Lung (tissue), 17 donors: ENCODE measurements at places on chromosomes 4 and X. TPM values are rescaled to one million over a fixed set of nuclear protein-coding genes. Genes with fewer than 3 reads are reported as not detected.

GRCh38 chr4:37762294-37762990 is 64.0 kb upstream of the PGM2 start:
- H3K4me3 ChIP-seq: no peak overlapping the region
- H3K4me1 ChIP-seq: peaks cover 3% of the 10 kb centered on the region
- H3K36me3 ChIP-seq: no peaks in the 10 kb centered on the region
- peak; percentile 58 for DNase-seq

DNA sequence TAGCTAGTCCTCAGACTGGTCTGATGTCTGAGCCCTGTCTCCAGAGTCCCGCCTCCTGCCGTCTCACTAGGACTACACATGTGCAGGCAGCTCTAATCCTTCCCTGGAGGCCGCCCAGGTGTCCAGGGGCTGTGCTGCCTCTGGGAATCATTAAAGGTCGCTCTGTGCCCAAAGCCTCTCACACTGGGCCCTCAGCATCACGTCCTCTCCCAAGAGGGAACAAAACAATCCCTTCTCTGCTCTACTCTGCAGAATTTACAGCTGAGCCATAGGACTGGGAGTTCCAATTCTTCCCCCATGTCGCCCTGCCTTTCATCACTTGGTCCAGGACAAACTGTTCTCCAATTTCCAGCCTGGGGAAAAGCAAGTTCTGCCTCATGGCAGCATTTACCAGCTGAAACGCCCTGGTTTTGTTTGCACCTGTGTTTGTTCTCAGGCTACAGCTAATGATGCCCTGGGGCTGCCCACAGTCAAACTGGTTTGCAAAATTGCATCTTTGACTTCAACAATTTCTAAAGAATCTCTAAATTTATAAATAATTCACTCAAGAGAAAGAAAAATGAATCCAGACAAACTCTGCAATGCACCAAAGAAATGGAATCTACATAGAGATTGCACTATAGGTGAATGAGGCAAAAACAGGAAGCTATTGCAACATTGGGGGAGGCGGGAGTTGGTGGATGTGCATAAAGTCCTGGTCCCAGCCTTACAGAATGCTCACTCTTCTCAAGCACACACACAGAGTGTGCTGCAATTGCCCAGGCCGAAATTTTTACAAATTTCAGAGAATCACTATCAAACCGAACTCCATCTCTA is 7.2 kb upstream of the MRFAP1 start:
- peak; percentile 13 for DNase-seq
- H3K36me3 ChIP-seq: no peaks in the 10 kb centered on the region
- H3K27ac ChIP-seq: no peak overlapping the region
- H3K4me3 ChIP-seq: no peak overlapping the region

DNA sequence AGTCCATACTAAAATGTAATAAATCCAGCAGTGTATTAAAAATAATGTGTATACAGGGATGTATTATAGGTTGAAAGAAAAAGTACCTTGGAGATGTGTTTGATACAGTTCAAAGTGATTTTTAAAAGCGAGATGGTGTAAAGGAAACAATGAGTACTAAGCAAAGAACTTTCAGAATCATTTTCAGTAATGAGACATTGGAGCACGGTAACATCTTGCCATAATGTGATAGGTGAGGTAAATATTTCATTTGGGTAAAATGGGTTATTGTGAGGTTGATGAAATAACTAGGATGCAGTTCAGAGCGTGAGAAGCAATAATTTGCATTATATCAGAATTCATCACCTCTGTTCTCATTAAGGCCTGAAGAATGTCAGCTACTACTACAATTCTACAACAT is 25.9 kb downstream of the EIF2S3 start:
- H3K27me3 ChIP-seq: peaks cover 4% of the 10 kb centered on the region
- H3K4me1 ChIP-seq: no peaks in the 10 kb centered on the region
- H3K4me3 ChIP-seq: no peak overlapping the region
- peaks cover 3% of the 10 kb centered on the region for H3K36me3 ChIP-seq
- no peak for DNase-seq

DNA sequence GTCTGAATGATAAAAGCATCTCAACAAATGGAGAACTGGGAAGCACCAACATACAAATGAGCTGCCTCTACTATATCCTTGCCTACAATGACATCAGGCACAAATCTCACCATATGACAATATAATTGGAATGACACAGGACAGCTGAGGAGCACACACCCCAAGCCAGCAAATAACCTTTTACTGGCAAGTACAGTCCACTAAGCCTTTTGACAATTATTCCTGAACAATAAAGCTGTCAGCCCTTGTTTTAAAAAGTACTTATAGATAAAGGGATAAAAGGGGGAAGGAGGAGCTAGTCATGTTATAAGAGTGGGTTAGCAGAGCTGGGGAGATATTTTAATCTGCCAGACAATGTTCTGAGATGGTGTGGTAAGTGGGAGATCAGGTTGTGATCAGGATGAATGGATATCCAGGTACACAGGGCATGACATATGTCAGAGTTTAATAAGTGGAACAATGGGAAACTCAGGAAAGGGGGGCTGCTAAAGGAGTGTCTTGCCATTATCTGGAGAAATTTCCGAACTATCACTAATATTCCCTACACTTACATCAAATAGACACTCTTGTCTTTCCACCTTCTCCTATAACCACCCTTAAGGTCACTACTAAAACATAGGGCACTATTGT is 127.6 kb downstream of the GPC3 start:
- no peak overlapping the region for H3K4me3 ChIP-seq
- no peak for DNase-seq
- H3K36me3 ChIP-seq: no peaks in the 10 kb centered on the region
- peaks cover 12% of the 10 kb centered on the region for H3K4me1 ChIP-seq
- no peak overlapping the region for H3K27ac ChIP-seq
- H3K27me3 ChIP-seq: peaks cover 4% of the 10 kb centered on the region

DNA sequence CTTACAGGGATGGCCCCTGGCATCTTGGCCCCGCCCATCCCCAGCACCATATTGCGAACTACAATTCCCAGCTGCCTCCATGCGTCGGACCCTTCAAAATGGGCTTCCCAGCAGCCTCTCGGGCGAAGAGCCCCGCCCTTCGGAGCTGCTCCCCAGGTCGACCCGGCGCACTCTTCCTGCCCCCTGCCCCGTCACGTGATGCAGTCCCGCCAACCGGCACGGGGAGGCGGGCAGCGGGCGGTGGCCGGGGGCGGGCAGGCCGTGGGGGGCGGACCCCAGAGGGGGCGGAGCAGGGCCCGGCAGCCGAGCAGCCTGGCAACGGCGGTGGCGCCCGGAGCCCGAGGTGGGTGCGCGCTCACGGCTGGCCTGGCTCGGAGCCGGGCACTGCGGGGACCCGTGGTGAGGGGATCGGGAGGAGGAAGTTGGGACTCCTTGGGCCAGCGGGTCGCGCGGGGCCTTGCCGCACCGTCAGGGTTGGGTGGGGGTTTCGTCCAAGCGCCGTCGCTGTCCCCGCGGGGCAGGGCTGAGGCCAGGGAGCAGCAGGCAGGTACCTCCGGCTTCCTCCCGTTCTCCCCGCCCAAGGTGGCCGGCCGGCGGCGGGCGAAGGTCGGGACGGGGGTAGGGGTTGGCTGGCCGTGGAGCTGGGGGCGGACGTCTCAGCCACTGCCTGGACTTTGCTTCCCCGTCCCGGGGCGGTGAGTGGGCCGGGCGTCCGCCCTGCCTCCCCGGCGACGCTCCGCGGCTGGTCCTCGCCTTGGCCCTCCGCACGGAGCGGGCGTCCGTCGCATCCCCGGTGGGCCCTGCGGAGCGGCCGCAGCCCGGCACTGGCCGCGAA is at the start of gene MTM1:
Gene MTM1 (plus strand): TSS at position 302 of the 835 bp plus-strand sequence. CDS start 23,994 bp downstream, outside the sequence.
- H3K4me3 ChIP-seq: peak within 1 kb of the TSS; percentile 79

DNA sequence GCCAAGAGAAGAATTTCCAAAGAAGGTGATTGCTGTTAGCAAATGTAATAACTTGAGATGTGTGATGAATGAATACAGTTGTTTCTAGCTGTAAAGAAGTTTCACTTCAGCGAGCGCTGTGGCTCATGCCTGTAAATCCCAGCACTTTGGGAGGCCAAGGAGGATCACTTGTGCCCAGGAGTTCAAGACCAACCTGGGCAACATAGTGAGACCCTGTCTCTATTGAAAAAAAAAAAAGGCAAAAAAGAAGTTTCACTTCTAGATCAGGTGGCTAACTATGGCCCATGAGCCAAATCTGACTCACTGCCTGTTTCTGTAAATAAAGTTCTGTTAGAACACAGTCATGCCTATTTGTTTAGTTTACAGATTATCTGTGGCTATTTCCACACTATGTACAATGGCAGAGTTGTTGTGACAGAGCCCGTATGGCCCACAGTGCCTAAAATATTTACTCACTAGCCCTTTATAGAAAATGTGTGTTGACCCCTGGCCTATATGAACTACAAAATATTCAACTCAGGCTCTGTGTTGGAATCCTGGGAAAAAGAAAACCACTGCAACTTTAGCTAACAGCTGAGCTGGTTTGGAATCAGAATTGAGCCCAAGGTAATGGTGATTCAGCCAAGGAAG is 54.1 kb upstream of the PRPS1 start:
- no peaks in the 10 kb centered on the region for H3K36me3 ChIP-seq
- no peak for DNase-seq
- no peak overlapping the region for H3K27ac ChIP-seq
- no peak overlapping the region for H3K4me3 ChIP-seq

DNA sequence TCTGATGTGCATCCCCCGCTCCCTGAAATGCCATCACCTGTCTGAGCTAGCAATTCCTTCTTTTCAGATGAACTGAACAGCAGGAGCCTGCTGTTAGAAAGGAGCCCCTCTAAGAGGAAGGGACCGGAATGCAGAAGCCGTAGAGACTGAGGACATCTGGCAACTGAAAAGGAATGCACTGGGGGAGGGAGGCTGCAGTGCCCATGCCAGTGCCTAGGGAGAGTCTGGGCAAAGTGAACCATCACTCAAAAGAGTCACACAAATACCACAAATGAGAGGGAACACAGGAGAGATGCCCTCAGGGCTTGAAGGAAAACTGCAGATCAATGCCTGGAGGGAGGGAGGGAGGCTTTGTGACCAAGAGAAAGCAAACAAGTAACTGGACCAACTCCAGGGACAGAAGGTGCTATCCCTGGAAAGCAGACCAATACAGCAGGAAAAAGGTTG is 93.9 kb upstream of the CBR4 start:
- DNase-seq: no peak
- H3K27ac ChIP-seq: no peak overlapping the region
- no peaks in the 10 kb centered on the region for H3K27me3 ChIP-seq
- H3K4me3 ChIP-seq: no peak overlapping the region
- peaks cover 10% of the 10 kb centered on the region for H3K4me1 ChIP-seq

DNA sequence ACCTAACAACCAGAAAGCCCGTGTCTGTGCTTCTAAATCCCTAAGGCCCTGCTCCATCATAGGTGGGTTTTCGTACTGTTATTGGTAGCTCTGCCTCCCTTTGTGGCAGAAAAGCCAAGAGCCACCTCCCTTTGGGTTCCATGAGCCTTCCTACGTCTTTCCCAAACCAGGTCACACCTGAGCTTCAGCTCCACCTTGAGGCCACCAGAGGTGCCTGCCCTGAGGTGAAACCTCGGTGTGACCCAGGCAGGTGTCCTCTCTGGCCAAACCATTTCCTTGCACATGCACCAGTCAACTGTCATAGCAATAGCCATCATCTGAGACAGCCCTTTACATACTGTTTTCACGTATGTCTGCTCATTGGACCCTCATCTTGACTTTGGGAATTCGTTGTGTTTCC is 188.0 kb upstream of the RBPJ start:
- H3K4me1 ChIP-seq: no peaks in the 10 kb centered on the region
- no peaks in the 10 kb centered on the region for H3K36me3 ChIP-seq
- DNase-seq: no peak

- H3K27ac ChIP-seq: no peak overlapping the region
- no peak overlapping the region for H3K4me3 ChIP-seq
- no peak for DNase-seq
Observed at GRCh38 chr4:164313853-164314252, 440.1 kb upstream of the SMIM31 start.

- H3K4me1 ChIP-seq: no peaks in the 10 kb centered on the region
- no peak for DNase-seq
- H3K4me3 ChIP-seq: no peak overlapping the region
- no peaks in the 10 kb centered on the region for H3K27me3 ChIP-seq
- H3K27ac ChIP-seq: no peak overlapping the region
Observed at GRCh38 chr4:6608758-6609414, 31.6 kb upstream of the MRFAP1 start.

- no peaks in the 10 kb centered on the region for H3K36me3 ChIP-seq
- no peaks in the 10 kb centered on the region for H3K4me1 ChIP-seq
- no peak for DNase-seq
- no peak overlapping the region for H3K27ac ChIP-seq
Observed at GRCh38 chr4:93396272-93396671, 432.3 kb upstream of the ATOH1 start.

DNA sequence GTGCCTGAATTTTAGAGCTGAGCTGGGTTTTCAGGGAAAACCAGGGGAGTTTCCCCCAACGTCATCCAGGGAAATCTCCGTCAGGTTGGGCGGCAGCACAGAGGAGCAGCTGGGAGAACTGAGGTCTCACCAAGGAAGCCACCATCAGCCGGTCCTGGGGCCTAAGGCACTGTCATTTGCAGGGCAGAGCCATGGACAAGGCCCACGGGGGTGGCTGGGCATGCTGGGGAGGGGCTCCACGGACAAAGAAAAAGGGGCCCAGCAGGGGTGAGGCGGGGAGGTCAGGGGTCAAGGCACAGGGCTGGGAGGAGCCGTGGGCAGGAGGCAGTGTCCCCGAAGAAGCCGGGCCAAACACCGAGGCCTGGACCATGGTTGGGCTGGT is 109.8 kb downstream of the HMX1 start:
- H3K27me3 ChIP-seq: no peaks in the 10 kb centered on the region
- no peaks in the 10 kb centered on the region for H3K36me3 ChIP-seq
- H3K27ac ChIP-seq: no peak overlapping the region
- DNase-seq: no peak

- H3K4me3 ChIP-seq: no peak overlapping the region
- no peaks in the 10 kb centered on the region for H3K36me3 ChIP-seq
- H3K27me3 ChIP-seq: peaks cover 12% of the 10 kb centered on the region
- no peak for DNase-seq
- H3K4me1 ChIP-seq: peaks cover 5% of the 10 kb centered on the region
- H3K27ac ChIP-seq: no peak overlapping the region
Observed at GRCh38 chr4:74446896-74447295, 2.0 kb downstream of the AREG start.

DNA sequence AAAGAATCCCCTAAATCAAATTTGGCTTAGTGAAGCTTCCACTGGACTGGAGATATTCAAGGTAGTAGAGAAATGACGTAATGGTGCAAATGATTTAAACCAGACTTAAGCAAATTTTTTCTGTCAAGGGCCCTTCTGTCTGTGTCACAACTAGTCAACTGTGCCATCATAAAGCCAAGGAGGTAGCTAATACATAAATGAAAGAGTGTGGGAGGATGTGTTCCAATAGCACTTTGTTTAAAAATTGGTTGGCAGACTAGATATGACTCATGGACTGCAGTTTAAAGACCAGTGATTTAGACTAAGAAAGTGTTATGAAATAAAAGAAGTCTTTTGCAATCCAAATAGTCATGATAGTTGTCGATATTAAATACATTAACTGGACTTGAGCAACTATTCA is 24.3 kb upstream of the TEX13C start:
- DNase-seq: no peak
- H3K4me1 ChIP-seq: no peaks in the 10 kb centered on the region
- no peak overlapping the region for H3K27ac ChIP-seq
- H3K27me3 ChIP-seq: no peaks in the 10 kb centered on the region
- H3K36me3 ChIP-seq: no peaks in the 10 kb centered on the region
- no peak overlapping the region for H3K4me3 ChIP-seq

UCHL1 gene
- total RNA-seq: 6.9 TPM

SPIN4 gene
- 5.6 TPM for total RNA-seq

PDGFRA gene
- total RNA-seq: 79.2 TPM

CPLX1 gene
- total RNA-seq: 3.9 TPM

ING2 gene
- 10.4 TPM for total RNA-seq

XAGE1A gene
- 0.58 TPM for total RNA-seq

WDR17 gene
- 7.5 TPM for total RNA-seq

TSPAN7 gene
- 40.7 TPM for total RNA-seq

PDZD4 gene
- 8.1 TPM for total RNA-seq

DTHD1 gene
- total RNA-seq: 33.4 TPM

BDH2 gene
- total RNA-seq: 99.2 TPM
